ENCODE measurements at places on chromosomes 3 and 15. TPM values are rescaled to one million over a fixed set of nuclear protein-coding genes. Genes with fewer than 3 reads are reported as not detected.

Gene BNC1
- 15.6 TPM for total RNA-seq

Gene CMTM7
- 10.5 TPM for total RNA-seq

Gene CORO2B
- total RNA-seq, result 6.0 TPM

Gene MUC13
- not detected for total RNA-seq

Gene SEMA7A
- total RNA-seq, result 1.0 TPM

DNA sequence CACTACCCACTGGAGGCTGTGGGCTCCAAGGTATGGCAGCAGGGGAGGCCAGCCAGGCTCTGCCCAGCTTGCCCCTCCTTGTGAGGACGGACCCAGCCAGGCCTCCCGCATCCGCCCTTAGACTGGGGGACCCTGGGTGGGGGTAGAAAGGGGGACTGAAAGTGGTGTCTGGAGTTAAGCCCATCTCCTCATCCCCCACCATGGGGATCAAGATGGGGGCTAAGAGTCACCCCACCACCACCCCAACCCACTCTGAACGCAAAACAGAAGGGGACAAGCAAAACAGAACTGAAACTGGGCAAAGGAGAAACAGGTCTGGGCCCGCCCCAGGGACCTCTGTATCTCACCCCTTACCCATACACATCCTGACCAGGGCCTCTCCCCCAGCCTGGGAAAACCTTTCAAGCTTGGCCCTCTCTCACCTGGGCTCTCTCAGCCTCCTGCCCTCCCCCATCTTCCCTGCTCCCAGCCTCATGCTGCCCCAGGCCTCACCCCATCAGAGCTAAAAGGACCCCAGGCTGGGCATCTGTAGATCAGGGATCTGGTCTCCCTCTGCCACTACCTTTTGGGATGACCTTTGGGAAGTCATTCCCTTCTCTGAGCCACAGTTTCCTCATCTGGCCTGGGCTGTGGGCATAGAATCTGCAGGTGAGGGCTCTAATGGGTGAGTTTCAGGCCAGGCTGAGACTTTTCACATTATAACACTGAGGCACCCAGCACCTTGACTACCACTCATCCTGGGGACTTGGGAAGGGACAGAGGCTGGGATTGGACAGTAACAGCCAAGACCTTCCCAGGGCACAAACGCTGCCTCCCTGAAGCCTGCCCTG lies 30.0 kb upstream of the CYP11A1 start:
- H3K27ac ChIP-seq, result no peak overlapping the region
- no peaks in the 10 kb centered on the region for H3K4me1 ChIP-seq
- H3K36me3 ChIP-seq, result no peaks in the 10 kb centered on the region
- H3K4me3 ChIP-seq, result no peak overlapping the region

GRCh38 chr3:19030522-19030839 lies 117.8 kb upstream of the KCNH8 start:
- no peak overlapping the region for H3K27ac ChIP-seq
- H3K4me1 ChIP-seq, result no peaks in the 10 kb centered on the region
- no peak overlapping the region for H3K4me3 ChIP-seq
- no peaks in the 10 kb centered on the region for H3K36me3 ChIP-seq
- no peaks in the 10 kb centered on the region for H3K27me3 ChIP-seq
- no peak for DNase-seq

- no peak for DNase-seq
- no peak overlapping the region for H3K4me3 ChIP-seq
- no peak overlapping the region for H3K27ac ChIP-seq
Measured at GRCh38 chr15:73573572-73573971, 59.6 kb downstream of the NPTN start.

- H3K4me3 ChIP-seq, result no peak overlapping the region
- peaks cover 40% of the 10 kb centered on the region for H3K36me3 ChIP-seq
Measured at GRCh38 chr3:183644244-183644643, 8.8 kb downstream of the KLHL24 start.

DNA sequence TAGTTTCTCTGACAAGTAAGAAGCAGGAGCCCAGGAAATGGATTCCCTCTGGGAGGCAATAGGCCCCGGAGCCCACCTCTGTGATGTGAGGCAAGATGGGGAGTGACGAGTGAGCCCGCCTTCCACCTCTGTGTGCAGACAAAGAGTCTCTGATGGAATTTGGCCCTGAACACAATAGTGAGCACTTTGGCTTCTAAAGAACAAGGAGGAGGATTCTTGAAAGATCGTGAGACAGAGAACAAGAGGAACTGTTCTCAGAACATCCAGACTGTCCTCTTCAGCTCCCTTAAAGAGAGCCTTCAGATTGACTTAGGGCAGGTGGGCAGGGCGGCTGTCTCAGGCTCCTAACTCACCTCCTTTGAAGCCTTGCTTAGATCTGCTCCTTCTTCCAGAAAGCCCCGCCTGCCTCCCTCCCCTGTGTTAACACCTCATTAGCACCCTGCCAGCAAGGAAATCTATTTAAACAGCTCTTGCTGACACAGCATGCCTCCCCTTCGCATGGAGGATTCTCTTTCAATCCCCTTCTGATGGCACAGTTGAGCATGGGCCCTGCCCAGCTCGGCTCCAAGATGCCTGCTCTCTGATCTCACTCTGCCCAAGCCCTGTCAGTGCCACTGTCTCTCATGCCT lies 430.3 kb downstream of the NTRK3 start:
- no peaks in the 10 kb centered on the region for H3K36me3 ChIP-seq
- DNase-seq, result no peak
- no peaks in the 10 kb centered on the region for H3K4me1 ChIP-seq
- H3K4me3 ChIP-seq, result no peak overlapping the region
- no peaks in the 10 kb centered on the region for H3K27me3 ChIP-seq
- no peak overlapping the region for H3K27ac ChIP-seq

- H3K27ac ChIP-seq, result peak overlapping the region; percentile 3
- no peaks in the 10 kb centered on the region for H3K36me3 ChIP-seq
- peak; percentile 85 for DNase-seq
- H3K27me3 ChIP-seq, result no peaks in the 10 kb centered on the region
- H3K4me1 ChIP-seq, result peaks cover 20% of the 10 kb centered on the region
Measured at GRCh38 chr15:52256366-52256765, 39.2 kb downstream of the MYO5C start.

- H3K4me3 ChIP-seq, result no peak overlapping the region
- H3K4me1 ChIP-seq, result no peaks in the 10 kb centered on the region
- no peak overlapping the region for H3K27ac ChIP-seq
- H3K27me3 ChIP-seq, result no peaks in the 10 kb centered on the region
Measured at GRCh38 chr15:74411686-74412085, 22.1 kb downstream of the SEMA7A start.

DNA sequence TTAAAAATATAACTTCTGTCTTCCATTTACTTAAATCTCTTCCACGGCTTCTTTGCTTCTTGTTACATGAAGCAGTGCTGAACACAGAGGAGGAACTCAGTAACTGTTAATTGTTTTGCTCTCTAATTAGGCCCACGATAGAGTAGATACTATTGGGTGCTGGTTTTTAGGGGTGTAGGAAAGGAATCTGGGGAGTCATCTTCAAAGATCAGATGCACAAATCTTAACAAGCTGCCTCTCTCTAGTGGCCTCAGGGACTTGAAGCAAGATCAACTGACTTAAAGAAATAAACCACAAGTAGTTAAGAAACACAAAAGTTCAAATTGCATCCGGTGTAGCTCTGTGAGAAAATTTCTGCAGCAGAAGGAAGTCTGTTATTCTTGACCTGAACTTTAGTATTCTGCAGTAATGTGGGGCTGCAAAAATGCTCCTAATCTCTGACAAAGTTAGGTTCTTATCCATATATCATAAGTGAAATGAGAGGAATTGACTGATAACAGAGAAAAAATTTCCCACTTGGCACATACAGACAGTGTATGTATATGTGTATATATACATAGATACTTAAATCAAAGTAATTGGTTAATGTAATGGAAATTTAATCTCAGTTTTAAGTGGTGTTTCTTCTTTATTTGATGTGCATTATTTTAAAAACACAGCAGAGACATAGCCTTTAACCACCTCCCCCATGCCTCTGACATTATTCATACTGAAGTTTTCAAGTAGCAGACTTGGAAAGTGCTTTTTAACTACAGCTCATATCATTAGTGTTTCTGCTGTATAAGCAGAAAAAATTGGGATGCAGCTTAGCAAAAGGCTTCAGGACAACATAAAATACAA lies 51.8 kb downstream of the CHST2 start:
- no peaks in the 10 kb centered on the region for H3K27me3 ChIP-seq
- H3K36me3 ChIP-seq, result no peaks in the 10 kb centered on the region
- peak overlapping the region; percentile 18 for H3K27ac ChIP-seq
- H3K4me1 ChIP-seq, result no peaks in the 10 kb centered on the region
- no peak for DNase-seq
- no peak overlapping the region for H3K4me3 ChIP-seq

GRCh38 chr3:153503873-153504272 lies 341.8 kb downstream of the RAP2B start:
- H3K4me3 ChIP-seq, result no peak overlapping the region
- H3K27me3 ChIP-seq, result no peaks in the 10 kb centered on the region
- H3K4me1 ChIP-seq, result no peaks in the 10 kb centered on the region

DNA sequence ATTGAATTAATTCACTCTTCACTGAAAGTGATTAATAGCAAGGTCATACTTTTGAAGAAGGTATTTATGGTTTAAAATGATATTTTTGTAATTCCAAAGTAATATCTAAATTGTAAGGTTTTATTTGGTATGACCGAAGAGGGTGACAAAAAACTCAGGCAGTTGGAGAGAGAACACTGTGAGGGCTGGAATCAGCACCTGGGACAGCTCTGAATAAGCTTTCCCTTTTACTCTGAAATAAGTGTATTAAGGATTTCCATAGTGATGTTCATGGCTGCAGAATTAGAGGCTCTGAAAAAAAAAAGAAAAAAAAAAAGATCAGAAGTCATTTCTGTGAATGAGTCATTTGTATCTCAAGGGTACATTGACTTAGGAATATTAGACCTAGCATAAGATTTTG lies 299.5 kb downstream of the IL5RA start:
- H3K27ac ChIP-seq, result no peak overlapping the region
- H3K4me3 ChIP-seq, result no peak overlapping the region
- no peaks in the 10 kb centered on the region for H3K36me3 ChIP-seq
- no peaks in the 10 kb centered on the region for H3K27me3 ChIP-seq
- H3K4me1 ChIP-seq, result no peaks in the 10 kb centered on the region

DNA sequence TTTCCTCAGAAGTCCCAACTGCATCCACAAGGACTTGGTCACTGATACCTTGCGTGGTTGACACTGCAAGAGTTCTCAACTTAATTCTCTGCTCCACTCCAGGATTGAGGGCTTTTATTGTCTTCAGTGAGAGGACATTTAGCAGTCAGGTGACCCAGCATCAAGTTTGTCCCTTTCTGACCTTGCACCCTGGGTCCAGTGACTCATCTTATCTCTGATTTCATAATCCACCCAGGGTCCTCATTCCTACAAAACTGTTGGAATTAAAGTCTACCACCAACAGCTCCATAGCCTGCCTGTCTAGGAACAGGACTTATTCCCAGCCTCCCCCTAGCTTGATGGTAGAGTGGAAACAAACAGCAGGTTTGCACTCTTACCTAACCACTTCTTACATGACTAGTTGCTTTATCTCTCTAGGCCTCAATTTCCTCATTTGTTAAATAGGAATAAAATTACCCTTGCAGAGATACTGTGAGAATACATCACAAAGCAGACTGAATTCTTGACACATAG lies 151.3 kb upstream of the LPP start:
- no peaks in the 10 kb centered on the region for H3K4me1 ChIP-seq
- H3K27ac ChIP-seq, result no peak overlapping the region
- H3K36me3 ChIP-seq, result no peaks in the 10 kb centered on the region
- H3K27me3 ChIP-seq, result no peaks in the 10 kb centered on the region
- H3K4me3 ChIP-seq, result no peak overlapping the region

DNA sequence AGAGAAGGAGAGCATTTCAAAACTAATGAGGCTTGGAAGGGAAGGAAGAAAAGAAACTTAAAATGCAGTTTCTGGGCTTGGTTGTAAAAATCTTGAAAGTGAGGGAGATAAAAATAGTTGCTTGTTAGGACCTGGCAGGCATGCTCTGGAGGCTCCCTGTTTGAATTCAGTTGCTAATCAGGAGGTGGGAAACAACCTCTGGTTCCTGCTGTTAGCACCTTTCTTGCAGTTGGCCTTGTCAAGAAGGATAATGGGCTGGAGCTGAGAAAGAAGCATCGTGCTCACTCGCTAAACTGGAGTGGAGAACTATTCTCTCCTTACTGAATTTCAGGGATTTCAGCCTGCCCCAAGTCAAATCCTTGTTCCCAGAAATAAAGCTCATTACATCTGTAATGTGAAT lies 23.4 kb downstream of the SNAPC5 start:
- H3K27ac ChIP-seq, result no peak overlapping the region
- DNase-seq, result no peak
- H3K36me3 ChIP-seq, result no peaks in the 10 kb centered on the region
- no peaks in the 10 kb centered on the region for H3K4me1 ChIP-seq

DNA sequence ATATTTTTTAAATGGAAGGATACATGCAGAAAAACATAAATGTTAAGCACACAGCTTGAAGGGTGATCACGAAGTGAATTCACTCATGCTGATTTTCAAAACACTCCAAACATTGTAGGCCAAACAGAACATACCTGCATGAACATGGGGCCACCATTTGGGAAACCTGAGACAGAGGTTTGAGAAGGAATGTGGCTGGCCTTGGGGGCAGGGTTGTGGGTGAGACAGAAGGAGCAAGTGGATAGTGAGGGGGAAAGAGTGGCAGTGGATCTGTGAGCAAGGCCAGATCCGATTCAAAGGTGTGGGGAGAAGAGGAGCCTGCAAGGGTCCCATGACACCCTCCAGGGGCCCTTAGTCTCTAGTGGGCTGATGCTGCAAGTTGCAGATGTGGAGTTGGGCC lies 94.9 kb downstream of the HMG20A start:
- no peak overlapping the region for H3K4me3 ChIP-seq
- H3K4me1 ChIP-seq, result no peaks in the 10 kb centered on the region
- no peaks in the 10 kb centered on the region for H3K27me3 ChIP-seq
- no peaks in the 10 kb centered on the region for H3K36me3 ChIP-seq

GRCh38 chr15:28286031-28286430 lies 35.9 kb downstream of the HERC2 start:
- no peak overlapping the region for H3K4me3 ChIP-seq
- peaks cover 1% of the 10 kb centered on the region for H3K36me3 ChIP-seq
- H3K27ac ChIP-seq, result no peak overlapping the region
- no peaks in the 10 kb centered on the region for H3K27me3 ChIP-seq
- no peak for DNase-seq

- H3K4me3 ChIP-seq, result no peak overlapping the region
- H3K27me3 ChIP-seq, result no peaks in the 10 kb centered on the region
- no peak overlapping the region for H3K27ac ChIP-seq
- no peaks in the 10 kb centered on the region for H3K36me3 ChIP-seq
- peak; percentile 57 for DNase-seq
- H3K4me1 ChIP-seq, result no peaks in the 10 kb centered on the region
Measured at GRCh38 chr15:31461375-31461774, 134.7 kb downstream of the KLF13 start.

Data from right atrium auricular region (tissue), 2 donors.